ENCODE measurements at places on chromosomes 7 and 10.
A peak's percentile ranks its signal among the peaks of the same experiment; 100 is the strongest.

DNA sequence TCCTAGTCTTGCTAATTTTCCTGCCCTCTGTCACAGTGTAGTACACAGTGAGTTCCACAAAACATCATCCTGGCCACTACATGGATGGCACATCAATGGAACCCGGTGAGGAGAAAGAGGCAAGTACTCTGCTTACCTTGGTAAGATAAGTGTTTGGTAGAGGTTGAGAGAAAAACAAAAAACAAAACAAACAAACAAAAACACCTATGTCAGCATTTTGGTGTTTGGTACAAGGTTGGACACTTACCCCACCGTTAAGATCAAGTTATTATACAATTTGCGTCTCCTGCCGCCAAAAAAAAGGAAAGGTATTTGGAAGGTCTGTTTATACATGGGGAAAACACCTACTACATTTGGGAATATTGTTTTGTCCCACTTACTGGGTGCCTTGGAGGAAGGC is 72.7 kb downstream of the ZNF248 start:
- DNase-seq: no peak

- no peak for DNase-seq
Measured at GRCh38 chr7:115914951-115915350, 115.6 kb downstream of the TFEC start.

DNA sequence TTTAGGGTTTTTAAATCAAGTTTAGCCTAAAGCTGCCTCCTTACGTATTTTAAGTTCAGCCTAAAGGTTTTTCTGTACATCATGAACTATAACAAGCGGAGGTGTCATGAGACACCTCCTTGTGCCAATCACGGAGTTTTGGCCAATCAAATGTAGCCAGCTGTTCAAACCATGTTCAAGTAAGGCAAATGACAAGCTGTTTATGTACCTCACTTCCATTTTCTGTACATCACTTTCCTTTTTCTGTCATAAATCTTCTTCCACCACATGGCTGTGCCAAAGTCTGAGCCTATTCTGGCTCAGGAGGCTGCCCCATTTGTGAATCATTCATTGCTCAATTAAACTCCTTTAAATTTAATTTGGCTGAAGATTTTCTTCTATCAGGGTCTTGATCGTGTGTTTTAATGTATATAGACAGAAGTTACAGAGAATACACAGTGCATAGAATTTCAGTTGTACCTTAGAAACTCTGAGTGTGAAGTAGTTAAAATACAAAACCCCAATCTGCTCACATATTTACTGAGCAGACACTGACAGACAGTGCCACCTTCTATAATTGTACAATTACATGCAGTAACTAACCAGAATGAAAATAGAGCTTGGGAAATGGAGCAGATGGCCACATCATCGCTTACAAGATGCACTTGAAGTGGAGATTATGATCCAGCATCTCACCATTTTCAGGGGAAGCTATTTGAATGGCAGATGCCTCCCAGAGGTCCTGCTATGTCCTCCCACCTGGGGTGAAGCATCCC is 76.9 kb upstream of the LANCL2 start:
- no peak for DNase-seq

GRCh38 chr7:137820677-137821420 is 25.9 kb downstream of the DGKI start:
- DNase-seq: no peak

GRCh38 chr7:22025075-22025474 is 79.4 kb upstream of the CDCA7L start:
- no peak for DNase-seq

DNA sequence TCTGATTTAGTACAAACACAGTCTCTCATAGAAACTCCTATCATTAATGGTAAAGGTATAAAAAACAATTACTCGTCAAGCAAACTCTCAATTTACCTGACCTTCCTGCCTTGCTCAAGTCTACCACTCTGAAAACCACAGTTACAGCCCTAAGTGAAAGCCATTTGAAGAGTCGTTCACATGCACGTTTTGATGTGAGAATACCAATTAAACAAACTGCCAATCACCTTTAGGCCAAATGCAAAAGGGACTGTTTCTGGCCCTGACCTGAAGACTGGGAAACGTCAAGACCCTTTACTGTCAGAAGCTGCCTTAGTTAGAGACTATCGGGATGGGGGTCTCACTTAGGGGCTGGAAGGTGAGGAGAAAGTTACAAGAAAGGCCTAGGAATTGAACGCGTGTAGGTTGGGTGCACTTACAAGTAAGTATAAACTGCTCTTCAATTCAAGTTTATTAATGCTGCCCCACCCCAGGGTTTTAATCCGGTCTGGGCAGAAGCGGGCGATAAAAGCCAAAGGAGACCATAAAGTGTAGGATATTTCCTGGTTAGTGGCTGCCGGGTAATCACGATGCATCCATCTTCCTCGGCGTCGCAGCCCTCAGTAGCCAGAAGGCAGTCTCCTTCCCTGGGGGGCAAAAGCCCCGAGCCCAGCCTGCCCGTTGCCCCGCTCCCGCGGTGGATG is 935 bp downstream of the TM9SF3 start:
- DNase-seq: peak; percentile 57

- no peak for DNase-seq
Measured at GRCh38 chr10:128914681-128915080, 552.4 kb upstream of the MGMT start.

DNA sequence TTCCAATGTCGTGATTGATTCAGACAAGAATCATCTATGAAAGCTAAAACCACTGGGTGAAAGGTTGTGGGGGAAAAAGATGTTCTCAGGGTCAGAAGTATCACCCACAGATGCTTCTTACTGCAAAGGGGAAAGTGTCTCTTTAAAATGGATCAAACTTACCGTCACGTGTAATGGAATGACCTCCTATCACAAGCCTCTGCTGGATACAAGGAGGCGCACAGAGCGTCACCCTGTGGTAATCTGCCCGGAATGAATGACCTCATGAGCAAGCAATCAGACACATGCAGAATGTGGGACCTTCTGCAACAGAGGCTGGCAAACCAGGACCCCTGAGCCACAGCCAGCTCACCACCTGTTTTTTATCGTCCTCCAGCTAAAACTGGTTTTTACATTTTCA is 33.0 kb downstream of the WIPF3 start:
- no peak for DNase-seq

DNA sequence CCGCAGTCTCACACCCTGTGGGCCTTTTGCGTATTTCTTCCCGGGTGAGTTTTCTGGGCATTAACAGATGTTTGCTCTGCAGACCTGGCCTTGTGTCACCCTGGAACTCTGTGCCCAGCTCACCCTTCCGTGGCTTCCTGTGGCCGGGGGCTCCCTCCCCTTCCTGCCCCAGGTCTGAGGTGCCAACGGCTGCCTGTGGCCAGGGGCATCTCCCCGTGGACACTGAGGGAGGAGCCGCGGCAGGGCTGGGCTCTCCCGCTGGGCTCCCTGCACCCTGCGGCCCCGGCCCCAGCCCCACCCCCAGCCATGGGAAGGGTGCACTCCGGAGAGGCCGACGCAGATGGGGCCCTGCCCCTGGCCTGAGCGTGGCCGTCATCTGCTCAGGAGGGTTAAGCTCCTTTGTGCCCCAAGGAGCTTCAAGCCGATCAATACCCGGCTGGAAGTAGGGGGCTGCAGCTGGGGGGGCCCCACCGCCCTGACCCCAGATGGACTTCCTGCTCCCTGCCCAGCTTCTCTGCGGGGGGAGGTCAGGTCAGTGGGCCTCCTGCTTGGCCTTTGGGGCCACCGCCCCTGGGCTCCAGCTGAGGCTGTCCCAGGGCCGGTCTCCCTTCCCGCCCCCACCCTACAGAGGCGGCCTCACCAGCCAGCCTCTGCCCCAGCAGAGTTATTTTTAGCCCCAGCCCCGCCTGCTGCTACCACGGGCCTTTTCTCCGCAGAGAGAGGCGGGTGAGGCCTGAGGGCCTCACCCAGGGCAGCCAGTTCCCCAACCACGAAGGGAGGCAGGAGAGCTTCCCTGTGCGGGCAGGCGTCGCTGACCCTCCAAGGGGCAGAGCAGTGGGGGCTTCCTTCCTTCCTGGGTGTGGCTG is 24.2 kb downstream of the PWWP2B start:
- DNase-seq: peak; percentile 68

GRCh38 chr7:49001610-49002033 is 77.3 kb downstream of the CDC14C start:
- no peak for DNase-seq

GRCh38 chr7:17033245-17033644 is 151.5 kb upstream of the AGR3 start:
- DNase-seq: no peak

DNA sequence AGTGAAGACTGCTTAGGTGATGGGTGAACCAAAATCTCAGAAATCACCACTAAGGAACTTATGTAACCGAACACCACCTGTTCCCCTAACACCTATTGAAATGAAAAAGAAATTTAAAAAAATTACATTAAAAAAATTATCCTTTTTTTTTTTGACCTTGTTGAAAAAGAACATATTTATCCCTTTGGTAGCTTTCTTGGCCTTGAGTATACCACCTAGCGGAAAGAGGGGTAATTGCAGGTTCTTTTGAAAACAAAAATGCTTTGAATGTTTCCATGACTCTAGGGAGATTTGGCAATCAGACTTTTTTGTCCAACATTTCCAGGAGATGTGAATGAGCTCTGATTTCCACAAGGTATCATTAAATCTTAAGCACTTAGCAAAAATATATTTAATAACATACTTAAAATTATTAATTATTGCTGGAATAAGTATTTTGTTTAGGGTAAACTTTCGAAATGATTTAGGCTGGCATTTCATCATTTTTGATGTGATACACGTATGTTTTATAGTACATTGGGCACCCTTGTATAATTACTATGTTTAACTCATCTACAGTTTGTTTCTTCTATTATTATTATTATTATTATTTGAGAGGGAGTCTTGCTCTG is 47.0 kb upstream of the ELMO1 start:
- no peak for DNase-seq

GRCh38 chr10:124949543-124949942 is 7.6 kb downstream of the ZRANB1 start:
- no peak for DNase-seq

DNA sequence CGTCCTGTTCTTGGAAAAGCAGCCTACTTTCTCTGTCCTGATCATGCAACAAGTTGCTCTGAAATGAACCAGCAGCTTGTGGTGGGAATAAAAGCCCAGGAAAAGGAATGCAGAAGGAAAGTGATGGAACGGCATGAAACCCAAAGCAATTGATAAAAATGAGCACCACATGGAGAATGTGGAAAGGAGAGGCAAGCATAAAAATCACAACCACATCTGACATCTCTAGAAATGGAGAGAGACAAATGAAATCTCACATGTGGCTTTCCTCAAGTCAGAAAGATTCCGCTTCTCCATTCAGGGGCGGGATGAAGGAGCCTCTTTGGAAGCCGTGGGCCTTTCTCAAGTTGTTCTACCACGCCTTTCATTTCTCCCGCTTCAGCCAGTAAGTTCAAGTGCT is 631.7 kb upstream of the GALNT17 start:
- no peak for DNase-seq

DNA sequence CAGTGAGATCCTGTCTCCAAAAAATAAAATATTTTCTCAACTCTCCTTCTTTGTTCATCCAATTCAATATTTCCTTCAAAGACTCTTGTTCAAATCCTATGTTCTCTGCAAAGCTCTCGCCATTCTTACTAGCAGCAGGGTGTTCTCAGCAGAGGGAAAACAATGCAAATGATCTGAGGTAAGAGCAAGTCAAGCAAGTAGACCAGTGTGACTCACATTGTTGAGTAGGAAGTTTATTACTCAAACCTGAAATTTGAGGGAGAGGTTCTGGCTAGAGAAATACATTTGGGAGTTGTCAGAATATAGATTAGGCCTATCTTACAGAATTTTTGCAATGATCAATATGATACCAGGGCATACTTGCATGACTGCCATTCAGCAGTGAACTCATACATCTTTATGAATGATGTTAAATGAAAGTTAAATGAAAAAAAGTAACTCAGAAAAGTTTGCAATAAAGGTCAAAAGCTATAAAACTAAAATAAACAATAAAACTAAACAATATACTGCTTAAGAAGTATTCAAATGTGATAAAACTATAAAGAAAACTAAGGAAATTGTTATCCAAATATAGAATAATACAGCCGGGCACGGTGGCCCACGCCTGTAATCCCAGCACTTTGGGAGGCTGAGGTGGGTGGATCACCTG is 5.8 kb downstream of the IDE start:
- DNase-seq: no peak

DNA sequence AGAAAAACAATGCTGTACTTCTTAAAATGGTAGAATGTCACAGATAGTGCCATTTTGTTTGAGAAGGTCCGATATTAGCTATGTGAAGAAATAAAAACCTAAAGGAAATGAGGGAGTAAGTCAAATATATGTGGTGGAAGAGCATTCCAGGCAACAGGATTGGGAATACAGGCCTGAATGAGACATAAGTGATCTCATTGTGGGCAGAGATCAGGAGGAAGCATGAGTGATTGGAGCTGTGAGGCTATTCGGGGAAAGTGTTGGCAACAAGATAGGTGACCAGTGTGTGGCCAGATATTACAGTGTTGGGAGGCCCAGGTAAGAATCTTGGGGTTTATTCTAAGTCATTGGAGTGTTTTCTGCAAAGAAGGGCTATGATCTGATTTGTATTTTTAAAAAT is 41.3 kb upstream of the AGMO start:
- no peak for DNase-seq

DNA sequence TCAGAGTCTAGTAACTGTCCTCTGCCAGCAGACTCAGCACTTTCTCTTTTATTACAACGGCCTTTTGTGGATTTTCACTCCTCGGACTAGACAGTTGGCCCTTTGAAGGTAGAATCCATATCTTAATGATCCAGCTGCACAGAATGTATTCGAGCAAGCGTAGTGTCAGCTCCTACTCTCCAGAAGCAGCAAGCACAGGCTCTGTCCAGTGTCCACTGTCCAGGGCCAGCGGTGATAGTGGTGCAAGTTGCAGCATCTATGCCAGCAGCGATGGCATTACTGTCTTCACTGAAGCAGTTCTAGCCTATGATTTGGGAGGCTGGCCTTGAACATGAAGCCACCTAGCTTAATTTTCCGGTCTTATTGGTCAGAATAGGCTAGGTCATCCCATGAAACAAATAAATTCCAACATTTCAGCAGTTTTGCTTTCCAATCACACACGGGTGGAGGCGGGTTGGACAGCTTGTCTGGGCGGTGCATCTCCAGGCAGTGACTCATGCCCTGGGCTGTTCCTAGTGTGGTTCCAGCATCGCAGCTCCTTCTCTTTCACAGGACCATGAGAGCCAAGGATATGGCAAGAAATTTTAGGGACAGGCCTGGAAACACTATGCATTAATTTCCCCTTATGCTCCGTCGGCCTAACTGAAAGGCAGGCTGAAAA is 108.6 kb upstream of the KCNMA1 start:
- DNase-seq: no peak

DNA sequence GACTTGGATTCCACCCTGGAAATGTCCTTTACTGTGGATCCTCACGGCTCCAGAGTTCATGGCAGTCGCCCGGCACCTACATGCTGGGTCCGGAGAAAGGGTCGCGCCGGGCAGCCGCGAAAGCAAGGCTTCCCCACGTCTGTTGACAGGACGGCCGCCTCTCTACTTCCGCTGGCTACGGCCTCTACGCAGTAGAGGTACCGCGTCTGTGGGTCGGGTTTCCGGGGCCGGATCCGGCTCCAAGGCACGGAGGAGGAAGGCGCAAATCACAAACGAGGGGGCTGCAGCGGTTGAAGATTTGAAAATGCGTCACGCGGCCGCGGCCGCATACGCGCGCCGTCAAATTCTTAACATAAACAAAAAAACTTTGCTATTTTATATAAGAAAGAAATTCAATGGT is 649.6 kb downstream of the REEP3 start:
- DNase-seq: no peak

- no peak for DNase-seq
Measured at GRCh38 chr7:42198296-42198695, 38.7 kb downstream of the GLI3 start.

All from CD4-positive, alpha-beta T cell treated with Interleukin-4 for 1 hour (primary cell).